ENCODE measurements at places on chromosomes 7 and 10.

GRCh38 chr10:57864765-57865680 lies 402.7 kb downstream of the IPMK start:
- no peak for DNase-seq

DNA sequence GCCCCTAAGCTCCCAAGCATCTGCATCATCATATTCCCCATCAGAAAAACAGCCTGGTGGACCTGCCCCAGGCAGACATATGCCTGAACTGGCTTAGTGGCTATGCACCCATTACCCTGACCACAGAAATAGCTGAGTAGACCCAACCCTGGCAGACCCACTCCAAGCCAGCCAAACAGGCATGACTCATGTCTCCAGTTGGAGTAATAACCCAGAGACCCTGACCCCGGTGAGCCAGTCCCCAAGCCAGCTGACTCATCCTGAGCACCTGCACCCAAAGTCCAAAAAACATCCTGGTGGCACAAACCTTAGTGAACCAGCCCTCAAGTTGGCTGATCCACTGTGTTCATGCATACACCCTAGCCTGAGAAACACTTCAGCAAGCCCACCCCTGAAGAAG lies 555.9 kb downstream of the GRID1 start:
- DNase-seq: no peak

DNA sequence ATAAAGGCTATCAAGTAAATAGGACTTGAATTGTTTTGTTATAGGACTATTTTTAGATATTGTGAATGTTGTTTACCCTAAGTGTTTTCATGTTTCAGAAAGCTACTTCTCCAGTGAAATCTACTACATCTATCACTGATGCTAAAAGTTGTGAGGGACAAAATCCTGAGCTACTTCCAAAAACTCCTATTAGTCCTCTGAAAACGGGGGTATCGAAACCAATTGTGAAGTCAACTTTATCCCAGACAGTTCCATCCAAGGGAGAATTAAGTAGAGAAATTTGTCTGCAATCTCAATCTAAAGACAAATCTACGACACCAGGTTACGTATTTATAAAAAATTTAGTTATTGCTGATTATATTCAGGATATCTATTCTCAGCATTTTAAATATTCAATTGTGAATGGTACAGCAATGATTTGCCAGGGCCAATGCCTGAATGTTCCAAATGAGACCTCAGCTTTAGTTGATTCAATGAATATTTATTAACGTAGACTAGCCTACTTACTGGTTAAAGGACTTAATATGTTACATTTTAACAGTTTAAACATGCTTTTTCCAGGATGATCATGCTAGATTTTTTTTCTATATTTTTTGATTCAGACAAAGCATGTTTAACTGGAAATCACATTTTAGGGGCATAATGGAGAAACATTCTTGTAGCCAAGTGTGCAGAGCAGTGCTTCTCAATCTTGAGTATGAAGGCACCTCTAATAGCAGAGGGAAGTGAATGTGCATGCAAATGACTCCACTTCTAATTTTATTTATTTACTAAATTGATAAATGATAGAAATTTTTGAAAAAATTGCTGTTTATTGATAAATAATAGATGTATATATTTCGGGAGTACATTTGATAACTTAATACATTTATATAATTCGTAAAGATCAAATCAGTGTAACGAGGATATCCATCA lies 18.2 kb downstream of the ANLN start:
- no peak for DNase-seq

- DNase-seq: no peak
Observed at GRCh38 chr10:124498056-124498455, 36.4 kb downstream of the LHPP start.

DNA sequence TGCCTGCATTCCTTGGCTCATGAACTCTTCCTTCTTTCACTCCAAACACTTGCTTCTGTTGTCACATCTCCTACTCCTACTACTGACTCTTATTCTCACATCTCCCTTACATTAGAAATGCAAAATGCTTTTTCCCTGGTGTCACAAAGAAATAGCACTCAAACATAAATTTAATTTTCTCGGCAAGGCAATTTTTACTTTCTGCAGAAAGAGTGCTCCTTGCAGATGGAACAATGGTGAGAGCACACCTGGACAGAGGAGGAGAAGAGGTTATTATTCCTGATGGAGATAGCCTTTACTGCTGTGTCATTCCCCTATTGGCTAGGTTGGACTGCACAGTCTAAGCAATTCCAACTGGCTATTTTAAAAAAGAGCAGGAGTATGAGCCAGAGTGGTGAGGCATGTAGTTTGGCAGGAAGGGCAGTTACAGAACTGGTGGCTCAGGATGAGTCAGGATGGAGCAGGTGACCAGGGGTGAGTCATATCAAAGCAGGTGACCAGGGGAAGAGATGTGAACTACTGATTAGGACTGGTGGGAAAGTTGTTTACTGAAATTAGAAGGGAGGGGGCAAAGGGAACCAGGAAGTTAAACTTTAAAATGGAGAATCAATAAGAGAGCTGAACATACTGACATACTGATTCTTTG lies 52.9 kb downstream of the CYP2C9 start:
- no peak for DNase-seq

GRCh38 chr7:124033095-124033806 lies 384 bp upstream of the TMEM229A start:
- no peak for DNase-seq

GRCh38 chr10:133396035-133396624 lies 2.2 kb downstream of the MTG1 start:
- DNase-seq: no peak

DNA sequence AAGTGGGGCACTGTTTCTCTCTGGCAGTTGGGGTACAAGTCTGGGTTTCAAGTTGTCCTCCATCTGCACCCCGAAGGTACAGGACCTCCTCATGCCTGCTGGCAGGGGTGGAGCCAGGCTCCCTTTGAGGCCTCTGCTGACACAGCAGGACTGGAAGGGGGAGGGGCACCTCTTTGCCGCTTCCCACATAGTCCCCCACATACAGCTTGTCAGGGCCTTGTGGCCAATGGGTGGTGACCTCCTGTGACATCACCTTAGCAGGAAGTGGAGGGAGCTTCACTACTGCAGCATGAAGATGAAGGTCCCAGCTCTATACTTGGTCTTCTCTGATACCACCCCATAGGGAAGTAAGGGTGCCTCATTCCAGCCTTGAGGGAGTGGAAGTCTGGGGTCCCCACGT lies 167.8 kb downstream of the RAMP3 start:
- DNase-seq: no peak

DNA sequence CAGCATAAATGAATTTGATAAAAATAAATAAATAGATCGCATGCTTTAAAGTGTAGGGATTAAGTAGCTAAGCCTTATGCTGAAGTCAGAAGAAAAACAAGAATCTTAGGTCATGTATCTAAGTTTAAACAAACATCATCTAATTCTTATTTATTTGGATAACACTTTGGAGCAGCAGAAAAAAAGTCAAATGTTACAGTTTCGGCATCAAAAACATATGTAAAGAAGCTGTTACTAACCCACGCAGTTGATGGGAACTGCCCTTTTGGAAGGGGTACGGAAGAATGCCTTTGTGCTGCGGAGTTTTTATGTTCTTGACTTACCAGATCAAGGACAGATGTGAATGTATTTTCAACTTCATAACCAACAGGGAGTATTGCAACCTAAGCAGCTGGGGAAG lies 37.3 kb upstream of the HABP2 start:
- no peak for DNase-seq

DNA sequence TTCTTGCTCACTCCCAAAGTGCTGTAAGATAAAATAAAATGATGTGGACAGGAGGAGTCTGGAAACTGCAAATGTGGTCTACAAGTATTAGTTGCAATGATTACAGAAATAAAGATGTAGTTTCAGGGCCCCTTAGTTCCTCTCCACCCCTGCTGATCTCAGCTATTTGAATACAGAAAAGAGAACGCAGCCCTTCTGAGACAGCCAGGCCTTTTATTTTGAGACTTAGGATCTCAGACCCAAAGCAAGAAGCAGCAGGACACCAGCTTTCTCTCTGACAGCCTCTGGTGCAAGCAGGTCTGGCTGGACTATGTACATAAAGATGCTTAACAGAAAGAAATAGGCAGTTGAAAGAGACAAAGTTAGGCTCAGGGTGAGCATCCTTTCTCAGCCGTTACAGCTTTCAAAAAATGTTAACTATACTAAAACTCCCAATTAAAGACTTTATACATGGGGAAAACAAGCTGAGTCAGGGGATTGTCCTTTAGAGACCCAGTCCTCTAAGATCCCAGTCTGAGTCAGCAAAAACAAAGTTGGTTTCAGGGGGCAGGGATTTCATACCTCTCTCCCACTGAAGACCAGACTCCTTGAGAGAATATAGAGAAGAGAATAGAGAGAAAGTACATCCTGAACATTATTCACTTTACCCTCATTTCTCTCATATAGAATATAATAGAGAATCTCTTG lies 220.4 kb downstream of the TMEM178B start:
- no peak for DNase-seq

- no peak for DNase-seq
Observed at GRCh38 chr10:92219559-92219958, 71.3 kb downstream of the CPEB3 start.

All from CD4-positive, alpha-beta T cell treated with Interleukin-21 for 1 hour (primary cell).